Astrocyte (in vitro differentiated cells and primary cell): ENCODE measurements at places on chromosomes 1 and 21. TPM values are rescaled to one million over a fixed set of nuclear protein-coding genes. Genes with fewer than 3 reads are reported as not detected.

- DNase-seq = peak; percentile 20
Measured at GRCh38 chr1:179031855-179032513, 6.3 kb downstream of the FAM20B start.

DNA sequence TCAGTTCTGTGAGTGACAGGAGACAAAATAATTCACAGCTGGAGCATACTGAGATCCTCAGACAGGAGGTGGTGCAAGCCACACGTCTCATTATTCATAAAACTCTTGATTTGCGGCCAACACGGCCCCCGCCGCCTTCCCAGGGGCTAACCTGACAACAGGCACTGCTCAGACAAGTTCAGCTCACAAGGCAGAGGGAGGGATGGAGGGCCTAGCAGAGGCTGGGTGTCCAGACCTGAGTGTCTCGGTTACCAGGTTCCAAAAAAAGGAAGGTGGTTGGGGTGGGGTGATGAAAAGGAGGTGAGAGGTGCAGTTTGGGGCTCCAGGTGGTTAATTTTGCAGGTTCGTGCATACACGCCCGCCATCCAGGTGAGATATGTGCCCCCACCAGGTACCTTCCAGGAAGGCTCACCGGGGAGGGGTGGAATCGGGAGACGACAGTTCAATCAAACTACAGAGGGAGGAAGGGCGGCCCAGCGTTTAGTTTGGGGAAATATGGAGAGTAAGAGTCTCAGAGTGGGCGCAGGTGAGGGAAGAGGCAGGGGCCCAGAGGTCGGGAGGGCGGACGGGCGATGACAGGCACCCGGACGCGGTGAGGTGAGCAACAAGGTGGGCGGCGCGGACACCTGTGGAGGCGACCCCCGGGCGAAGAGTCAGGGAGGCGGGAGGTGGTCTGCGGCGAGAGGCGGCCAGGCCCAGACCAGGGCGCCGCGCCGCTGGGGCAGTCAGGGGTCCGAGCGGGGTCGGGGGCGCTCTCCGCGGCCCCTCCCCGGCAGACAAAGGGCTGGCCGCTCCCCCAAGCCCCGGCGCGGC lies 629 bp downstream of the CTNNBIP1 start:
- DNase-seq = no peak

Gene RGL1
- 9.6 and 10.1 TPM in 2 replicates for total RNA-seq

- DNase-seq = no peak
Measured at GRCh38 chr1:205315008-205315618, 6.4 kb downstream of the NUAK2 start.

- no peak for DNase-seq
Measured at GRCh38 chr1:65514041-65514440, 93.6 kb downstream of the LEPR start.

Gene APP
- total RNA-seq = 785 and 823 TPM in 2 replicates

DNA sequence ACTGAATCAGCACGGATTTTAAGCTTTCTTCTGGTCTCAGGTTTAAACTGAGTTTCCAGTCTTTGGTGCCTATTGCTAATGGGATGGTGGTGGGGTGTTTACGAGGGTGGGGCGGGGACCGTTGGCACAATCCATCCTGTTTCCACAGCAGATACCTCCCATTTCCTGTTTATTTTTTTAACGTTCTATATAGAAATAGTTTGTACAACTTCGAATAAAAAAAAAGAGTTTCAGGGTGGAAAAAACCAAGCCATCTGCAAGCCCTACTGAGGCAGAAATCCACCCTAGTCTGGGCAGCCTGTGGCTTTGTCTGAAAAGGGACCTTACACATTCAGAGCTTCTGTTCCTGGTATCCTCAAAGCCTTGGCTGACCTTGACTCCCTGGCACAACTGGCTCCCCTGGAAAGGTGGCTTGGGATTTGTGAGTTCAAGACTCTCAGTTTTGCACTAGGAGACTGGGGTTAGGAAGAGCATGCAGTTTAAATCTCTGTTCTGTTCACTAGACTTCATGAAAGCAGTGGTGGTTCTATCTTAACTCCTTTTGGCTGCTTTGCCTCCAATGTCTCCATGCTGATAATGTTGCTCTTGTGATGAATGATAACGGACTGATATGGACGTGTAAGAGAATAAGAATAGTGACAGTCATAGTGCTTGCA lies 46.7 kb downstream of the VANGL2 start:
- DNase-seq = no peak

Gene KIF26B
- total RNA-seq = 6.8 and 11.4 TPM in 2 replicates

DNA sequence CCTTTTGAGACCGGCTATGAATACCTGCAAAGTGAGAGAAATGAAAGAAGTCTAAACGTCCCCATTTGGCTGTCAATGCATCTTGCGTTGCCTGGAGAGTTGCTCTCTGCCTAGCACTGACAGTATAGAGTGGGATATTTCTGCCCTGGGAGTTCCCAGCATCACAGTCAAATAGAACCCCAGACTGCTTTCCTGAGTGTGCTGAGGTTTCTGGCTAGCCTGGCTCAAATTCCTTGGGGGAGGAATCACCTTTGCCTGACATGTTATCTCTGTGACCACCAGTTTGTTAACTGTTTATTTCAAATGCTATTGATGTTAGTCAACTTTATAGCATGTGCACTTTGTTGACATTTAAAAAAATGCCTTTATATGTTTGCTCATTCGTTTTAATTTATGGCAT lies 212.0 kb upstream of the FAM78B start:
- DNase-seq = peak; percentile 2

Gene MEAF6
- total RNA-seq = 49.0 and 49.1 TPM in 2 replicates
